ENCODE measurements at places on chromosomes 1 and 21.

DNA sequence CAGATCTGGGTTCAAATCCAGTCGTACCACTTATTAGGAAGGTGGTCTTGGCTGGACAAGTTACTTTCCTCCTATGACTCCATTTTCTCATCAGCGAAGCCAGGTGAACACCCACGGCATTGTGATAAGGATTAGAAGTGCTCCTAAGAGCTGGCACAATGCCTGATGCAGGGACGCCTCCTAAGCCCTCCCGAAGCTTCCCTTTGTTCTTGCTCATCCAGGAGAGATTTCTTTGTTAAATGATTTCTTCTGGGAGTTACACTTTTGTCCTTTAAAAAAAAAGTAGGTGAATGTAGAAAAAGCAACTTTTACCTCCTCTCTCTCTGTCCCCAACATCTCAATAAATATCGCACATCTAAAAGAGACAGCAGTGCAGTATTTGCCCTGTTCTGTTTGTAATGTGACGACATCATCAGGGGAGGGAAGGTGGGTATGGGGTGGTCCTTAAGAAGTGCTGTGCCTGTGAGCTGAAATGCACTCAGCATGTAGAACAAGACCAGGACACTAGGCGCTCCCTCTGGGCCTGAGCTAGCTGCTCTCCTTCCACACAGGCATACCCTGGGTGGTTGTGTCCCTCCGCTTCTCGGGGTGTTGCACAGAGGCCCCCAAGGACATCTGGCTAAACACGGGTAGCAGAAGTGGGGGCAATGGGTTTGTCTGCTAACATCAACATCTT is 43.9 kb downstream of the SUSD4 start:
- no peak for DNase-seq

DNA sequence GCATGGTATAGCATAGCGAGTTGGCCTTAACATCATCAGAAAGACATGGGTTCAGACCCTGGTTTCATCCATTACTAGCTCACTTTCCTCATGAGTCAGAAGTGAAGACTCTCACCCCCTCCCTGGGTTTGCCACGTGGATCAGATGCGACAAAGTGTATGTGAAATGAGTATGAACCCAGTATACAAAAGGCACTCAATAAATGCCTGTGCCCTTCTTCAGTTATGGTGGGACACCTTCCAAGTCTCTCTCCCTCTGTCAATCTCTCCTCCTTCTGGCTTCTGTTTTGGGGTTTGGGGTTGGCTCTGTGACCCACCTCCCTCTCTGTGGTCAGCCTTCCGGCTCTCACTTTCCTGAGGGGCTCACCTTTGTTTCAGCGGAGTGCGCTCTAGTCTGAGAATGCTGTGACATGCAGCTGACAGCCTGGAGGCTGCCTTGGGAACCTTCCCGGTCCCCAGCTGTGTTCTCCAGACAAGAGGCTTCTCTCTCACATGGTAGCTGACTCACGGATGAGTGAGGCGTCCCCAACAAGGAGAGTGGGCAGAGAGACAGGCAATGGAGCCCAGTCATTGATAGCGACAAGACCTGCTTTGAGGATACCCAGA is 155.0 kb upstream of the EDN2 start:
- DNase-seq: no peak

DNA sequence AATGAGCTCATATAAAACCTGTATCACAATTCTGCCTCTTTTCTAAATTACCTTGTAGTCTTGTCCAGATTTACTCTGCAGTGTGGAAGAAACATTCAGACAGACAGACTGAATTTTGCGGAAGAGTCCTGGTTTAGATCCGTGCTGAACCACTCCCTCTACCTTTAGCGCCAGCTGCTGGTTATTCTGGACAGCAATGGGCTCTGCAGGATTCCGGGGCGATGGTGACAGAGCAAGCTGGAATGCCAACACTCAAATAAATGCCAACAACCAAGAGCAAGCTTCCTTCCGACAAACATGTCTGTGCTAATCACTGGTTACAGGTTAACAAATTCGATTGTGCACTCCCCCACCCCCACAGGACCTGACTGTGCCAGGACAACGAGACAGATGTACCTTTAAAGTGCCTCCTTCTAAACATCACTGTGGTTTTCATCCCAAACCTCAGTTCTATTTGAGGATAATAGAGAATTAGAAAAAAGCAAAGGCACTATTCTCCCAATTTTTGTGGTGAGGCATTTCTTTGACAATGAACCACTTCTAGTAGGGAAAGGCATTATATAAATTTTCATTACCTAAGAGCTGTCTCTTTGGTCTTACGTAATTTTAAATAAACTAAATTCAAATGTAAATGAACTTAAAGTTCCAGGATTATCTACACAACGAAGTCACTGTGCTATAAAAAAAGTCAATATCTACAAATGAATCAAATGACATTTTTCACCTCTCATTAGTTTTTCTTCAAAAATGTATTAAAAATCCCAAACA is 90.4 kb downstream of the INTS7 start:
- DNase-seq: peak; percentile 70

- DNase-seq: no peak
Measured at GRCh38 chr1:185853739-185854138, 119.5 kb downstream of the HMCN1 start.

DNA sequence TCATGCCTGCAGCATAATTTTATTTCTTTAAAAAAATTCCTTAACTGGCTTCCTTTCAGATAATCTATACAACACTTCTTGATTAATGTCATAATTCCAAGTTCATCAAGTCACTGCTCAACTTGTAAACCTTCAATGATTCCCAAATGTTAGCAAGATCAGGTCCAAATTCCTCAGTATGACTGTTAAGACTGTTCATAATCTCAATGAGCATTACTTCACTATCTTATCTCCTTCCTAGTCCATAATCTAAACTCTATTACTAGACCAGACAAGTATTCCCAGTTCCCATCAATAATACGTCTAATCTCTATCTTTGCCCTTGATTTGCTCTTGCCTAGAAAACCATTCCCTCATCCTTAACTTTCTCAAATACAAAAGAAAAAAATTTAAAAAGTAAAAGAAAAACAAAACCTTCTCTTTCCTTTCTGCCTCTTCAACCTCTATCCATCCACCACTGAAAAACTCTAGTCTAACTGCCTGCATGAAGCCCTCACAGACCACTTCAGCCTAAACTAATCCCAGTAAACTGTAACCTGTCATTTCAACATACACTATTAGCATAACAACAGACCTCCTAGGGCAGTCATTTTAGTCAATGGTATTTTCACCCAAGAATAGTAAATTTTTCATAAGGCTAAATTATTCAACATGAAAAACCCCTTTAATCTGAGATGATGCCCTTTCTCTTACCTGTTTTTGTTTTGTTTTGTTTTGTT is 15.5 kb downstream of the LUZP1 start:
- no peak for DNase-seq

GRCh38 chr1:29591601-29592260 is 355.4 kb downstream of the PTPRU start:
- no peak for DNase-seq

- no peak for DNase-seq
Measured at GRCh38 chr1:39901464-39901713, 328 bp downstream of the MYCL start.

Measured in cerebellar cortex (tissue), 1 donor.